ENCODE measurements at places on chromosomes 11 and 22. TPM values are rescaled to one million over a fixed set of nuclear protein-coding genes. Genes with fewer than 3 reads are reported as not detected.
A peak's percentile ranks its signal among the peaks of the same experiment; 100 is the strongest.

GRCh38 chr11:1389932-1390568 lies at the start of gene BRSK2:
TSS of gene BRSK2 (plus strand) at chr11:1389934. CDS start at chr11:1390285, 351 bp downstream.
- no peaks in the 10 kb centered on the region for H3K36me3 ChIP-seq
- no peaks in the 10 kb centered on the region for H3K4me1 ChIP-seq
- H3K27me3 ChIP-seq: no peaks in the 10 kb centered on the region
- no peak within 1 kb of the TSS for H3K27ac ChIP-seq

DNA sequence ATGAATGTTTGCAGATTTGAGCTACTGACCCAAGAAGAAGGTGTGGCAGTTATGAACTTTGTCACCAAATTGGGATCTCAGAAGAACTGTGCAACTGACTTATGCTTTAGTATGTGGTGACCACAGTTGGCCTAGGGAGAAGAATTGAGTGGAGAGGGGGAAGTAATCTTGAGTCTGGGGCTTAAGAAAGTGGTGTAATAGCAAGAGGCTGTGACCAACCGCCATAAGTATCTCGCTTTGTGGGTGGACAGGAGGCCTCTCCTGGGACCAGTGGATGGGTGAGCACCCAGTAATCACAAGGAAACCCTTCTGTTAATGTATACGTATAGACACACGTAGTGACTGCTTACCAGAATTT lies 12.7 kb upstream of the IL10RA start:
- H3K4me3 ChIP-seq: no peak overlapping the region
- H3K36me3 ChIP-seq: no peaks in the 10 kb centered on the region

- H3K36me3 ChIP-seq: no peaks in the 10 kb centered on the region
- peak; percentile 63 for DNase-seq
- H3K27me3 ChIP-seq: no peaks in the 10 kb centered on the region
- H3K27ac ChIP-seq: no peak overlapping the region
Measured at GRCh38 chr11:3127706-3128355, 37.3 kb downstream of the OSBPL5 start.

- DNase-seq: no peak
- no peaks in the 10 kb centered on the region for H3K36me3 ChIP-seq
- H3K4me1 ChIP-seq: peaks cover 20% of the 10 kb centered on the region
- H3K4me3 ChIP-seq: no peak overlapping the region
Measured at GRCh38 chr11:10678101-10678500, 15.5 kb downstream of the IRAG1 start.

DNA sequence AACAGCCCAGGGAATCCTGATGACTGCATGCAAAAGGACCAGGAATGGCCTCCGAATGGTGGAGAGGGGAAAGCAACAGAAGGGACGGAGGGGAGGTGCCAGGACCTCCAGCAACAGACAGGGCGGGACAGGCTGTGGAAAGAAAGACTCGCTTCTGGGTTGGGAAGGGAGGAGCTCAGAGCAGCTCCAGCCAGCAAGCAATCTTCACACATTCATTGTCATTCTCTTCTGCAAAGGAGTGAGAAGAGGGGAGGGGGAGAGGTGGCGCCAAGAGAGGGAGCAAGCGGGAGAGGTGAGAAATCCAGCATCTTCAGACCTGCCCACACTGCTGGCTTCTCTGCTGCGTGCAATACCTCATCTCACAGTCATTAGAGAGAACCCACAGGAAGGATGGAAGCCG lies 509.0 kb downstream of the BUD13 start:
- DNase-seq: no peak
- H3K4me3 ChIP-seq: no peak overlapping the region
- H3K36me3 ChIP-seq: no peaks in the 10 kb centered on the region
- no peak overlapping the region for H3K27ac ChIP-seq

GRCh38 chr11:6156628-6157359 lies 13.3 kb downstream of the OR52B2 start:
- no peak overlapping the region for H3K27ac ChIP-seq
- H3K36me3 ChIP-seq: no peaks in the 10 kb centered on the region
- no peak overlapping the region for H3K4me3 ChIP-seq

DNA sequence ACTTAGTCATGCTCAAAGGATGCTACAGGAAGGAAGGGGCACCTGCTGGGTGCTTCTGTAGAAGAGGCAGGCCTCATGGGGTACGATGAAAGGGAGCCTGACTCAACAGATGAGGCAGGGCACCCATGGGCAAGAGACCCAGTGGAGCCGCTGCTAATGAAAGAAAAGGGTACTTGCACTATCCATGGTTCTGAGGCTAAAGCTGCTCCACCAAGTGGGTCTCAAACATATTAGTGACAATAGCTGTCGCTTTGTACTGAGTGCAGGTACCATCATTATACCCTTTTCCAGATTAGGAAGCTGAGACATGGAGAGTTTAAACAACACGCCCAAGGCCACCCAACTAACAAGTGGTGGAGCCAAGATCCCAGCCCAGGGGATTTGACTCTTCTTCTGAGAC lies 127.5 kb upstream of the SERPIND1 start:
- H3K27me3 ChIP-seq: no peaks in the 10 kb centered on the region
- H3K4me1 ChIP-seq: no peaks in the 10 kb centered on the region
- H3K36me3 ChIP-seq: no peaks in the 10 kb centered on the region
- no peak for DNase-seq

DNA sequence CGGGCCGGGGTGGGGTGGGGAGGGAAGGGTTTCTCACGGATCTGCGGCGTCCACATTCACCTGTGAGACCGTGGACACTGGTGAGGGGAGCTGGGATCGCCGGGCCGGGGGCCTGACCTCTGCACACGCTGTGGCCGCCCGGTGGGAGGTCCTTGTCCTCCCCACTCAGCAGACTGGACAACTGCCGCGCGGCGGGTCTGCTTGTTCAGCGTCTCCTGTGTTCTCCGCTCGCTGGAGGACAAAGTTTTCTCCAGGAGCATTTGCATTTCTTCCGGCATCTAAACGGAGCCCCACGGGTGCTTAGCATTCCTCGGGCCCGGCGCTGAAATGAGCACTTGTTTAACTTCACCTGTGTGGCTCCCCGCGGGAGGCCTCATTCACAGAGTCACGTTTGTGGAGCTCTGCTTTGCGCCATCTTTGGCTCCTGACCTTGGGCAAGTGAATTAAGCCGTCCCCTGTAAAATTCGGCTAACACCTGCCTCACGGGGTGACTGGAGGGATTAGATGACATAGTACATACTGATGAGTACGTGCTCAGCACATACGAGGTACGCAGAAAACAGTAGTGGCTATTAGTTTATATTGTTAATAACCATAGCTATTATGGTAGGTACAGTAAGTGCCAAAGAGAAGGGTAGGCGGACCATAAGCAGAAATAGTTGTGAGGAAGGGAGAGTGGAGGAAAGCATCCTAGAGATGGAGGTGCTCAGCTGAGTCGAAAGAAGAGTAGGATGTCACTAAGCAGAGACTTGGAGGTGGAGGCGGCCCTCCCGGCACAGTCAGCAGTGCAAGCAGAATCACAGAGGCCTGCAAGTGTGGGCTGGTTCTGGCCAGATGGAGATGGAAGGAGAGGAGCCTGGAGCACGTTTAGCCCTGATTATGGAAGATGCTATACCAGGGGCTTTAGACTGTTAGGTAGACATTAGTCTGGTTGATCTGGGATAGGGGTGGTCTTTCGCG lies 885 bp downstream of the TRMU start:
- DNase-seq: peak; percentile 57
- peak overlapping the region; percentile 80 for H3K4me3 ChIP-seq
- no peak overlapping the region for H3K27ac ChIP-seq
- H3K27me3 ChIP-seq: no peaks in the 10 kb centered on the region
- H3K4me1 ChIP-seq: no peaks in the 10 kb centered on the region

DNA sequence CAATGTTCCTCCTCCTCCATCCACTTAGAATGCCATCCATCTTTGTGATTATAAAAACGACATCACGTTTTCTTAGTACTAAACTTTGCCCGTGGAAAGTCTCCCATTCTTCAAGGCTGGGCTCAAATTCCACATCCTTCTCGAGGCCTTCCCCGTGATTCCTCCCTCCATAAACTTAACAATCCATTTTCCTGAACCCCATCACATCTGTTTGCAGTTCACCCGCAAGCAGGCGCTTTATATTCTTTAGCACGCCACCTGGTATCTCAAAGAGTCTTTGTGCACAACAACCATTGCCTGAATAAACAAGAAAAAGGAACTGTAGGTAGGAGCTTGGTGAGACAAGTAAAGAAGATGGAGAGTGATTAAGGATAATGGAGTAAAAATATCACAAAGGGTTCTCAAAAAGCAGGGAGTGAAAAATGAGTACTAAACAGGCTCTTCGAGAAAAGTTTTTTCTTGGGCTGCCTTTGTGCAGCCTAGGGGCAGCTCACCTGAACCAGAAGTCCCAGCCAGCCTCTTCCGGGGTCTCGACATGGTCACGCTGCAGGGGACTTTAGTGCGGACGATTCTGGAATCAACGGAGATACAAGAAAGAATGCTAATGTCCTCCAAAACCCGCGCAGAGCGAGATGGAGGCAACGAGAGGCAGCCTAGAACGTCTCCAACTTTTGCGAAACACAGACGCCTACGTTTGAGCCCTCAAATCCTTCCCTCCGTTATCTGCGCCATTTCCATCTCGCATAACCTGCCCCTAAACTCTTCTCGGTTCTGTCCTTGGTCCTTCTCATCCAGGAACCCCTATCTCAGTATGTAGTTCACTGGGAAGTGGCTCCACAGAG lies 585 bp downstream of the THYN1 start:
- H3K4me3 ChIP-seq: peak overlapping the region; percentile 99
- H3K36me3 ChIP-seq: peaks cover 2% of the 10 kb centered on the region
- peak overlapping the region; percentile 48 for H3K27ac ChIP-seq

DNA sequence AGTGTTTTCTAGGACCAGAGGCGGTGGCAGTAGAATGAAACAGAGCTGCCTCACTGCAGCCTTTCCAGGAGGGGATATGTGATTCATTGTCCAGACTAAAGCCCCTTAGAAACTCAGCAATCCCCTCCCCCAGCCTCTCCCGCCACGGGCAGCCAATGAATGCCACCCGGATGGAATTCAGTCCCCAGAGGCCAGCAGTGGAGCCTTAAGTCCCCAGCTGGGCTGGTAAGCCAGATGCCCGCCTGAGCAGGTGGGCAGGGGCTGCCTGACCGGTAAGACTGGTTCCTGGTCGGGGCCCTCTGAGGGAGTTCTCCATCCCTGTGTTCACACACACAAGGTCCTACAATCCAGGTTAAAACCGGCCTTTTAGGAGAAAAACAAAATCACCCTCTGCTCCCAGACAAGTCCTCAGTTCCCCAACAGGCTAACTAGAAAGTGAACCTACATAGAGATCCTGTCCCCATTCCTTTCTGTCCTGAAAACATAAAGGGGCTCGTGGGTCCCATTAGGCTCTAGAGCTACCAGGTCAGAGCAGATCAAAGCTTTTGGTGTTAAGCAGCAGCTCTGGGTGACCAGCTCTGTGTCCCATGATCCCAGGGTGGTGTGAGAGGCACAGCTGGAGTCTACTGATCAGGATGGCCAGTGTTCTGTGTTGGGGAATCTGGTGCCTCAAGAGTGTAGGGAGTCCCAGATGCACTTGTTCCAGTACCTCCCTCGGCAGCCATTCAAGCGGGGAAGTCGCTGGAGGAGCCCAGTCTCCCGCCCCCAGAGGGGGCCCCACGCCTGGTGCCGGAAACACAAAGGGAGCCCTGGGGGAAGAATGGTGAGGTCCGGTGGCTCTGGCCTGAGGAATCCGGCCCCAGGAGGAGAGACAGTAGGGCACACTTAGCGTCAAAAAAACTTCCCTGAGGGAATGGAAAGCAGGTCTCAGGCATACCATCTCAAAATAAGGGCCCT lies 2.6 kb downstream of the PATZ1 start:
- no peaks in the 10 kb centered on the region for H3K27me3 ChIP-seq
- H3K27ac ChIP-seq: peak overlapping the region; percentile 56
- H3K4me3 ChIP-seq: no peak overlapping the region
- no peak for DNase-seq

DNA sequence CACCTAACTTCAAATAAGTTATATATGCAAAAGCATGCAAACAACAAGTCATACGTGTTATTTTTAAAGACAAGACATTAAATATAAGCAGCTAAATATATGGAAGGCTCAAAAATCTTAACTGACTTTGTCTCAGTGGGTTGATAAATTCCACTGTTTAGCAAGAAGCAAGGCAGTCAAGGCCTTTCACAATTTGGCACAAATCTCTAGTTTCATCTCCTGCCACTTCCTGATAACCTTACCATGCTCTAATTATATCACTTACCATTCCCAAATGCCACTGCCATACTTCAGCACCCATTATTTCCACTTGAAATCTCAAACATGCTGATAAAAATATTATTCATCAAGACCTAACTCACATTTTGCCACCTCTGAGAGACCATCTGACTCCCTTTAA lies 24.8 kb downstream of the DCUN1D5 start:
- H3K4me1 ChIP-seq: peaks cover 3% of the 10 kb centered on the region
- H3K27ac ChIP-seq: no peak overlapping the region
- no peak overlapping the region for H3K4me3 ChIP-seq
- no peak for DNase-seq

- peaks cover 1% of the 10 kb centered on the region for H3K27me3 ChIP-seq
- no peak for DNase-seq
- H3K27ac ChIP-seq: no peak overlapping the region
- H3K4me3 ChIP-seq: no peak overlapping the region
- no peaks in the 10 kb centered on the region for H3K36me3 ChIP-seq
Measured at GRCh38 chr22:39907047-39907446, 6.2 kb downstream of the GRAP2 start.

GRCh38 chr22:50269970-50270665 lies at the start of gene MAPK11:
TSS of gene MAPK11 (minus strand) at chr22:50270380. CDS start at chr22:50270292, 88 bp downstream.
- H3K27ac ChIP-seq: no peak within 1 kb of the TSS
- no peak for DNase-seq
- H3K36me3 ChIP-seq: no peaks in the 10 kb centered on the region
- H3K4me3 ChIP-seq: peak within 1 kb of the TSS; percentile 49
- no peaks in the 10 kb centered on the region for H3K27me3 ChIP-seq

The CD3D gene
- 3.9 TPM for total RNA-seq

The CASP5 gene
- 2.0 TPM for total RNA-seq

The SLC37A2 gene
- 9.1 TPM for total RNA-seq

The SCGB1D2 gene
- total RNA-seq: not detected

The GLYATL1 gene
- total RNA-seq: not detected

The USP2 gene
- 1.6 TPM for total RNA-seq

The BRSK2 gene
- 1.0 TPM for total RNA-seq

The NCAM1 gene
- 19.4 TPM for total RNA-seq

The SAA4 gene
- total RNA-seq: not detected

The SLC35F2 gene
- total RNA-seq: 6.1 TPM

The NFAM1 gene
- 5.3 TPM for total RNA-seq

The C22orf42 gene
- total RNA-seq: not detected

The TIMM10 gene
- 30.8 TPM for total RNA-seq

The MS4A4E gene
- 15.5 TPM for total RNA-seq

All from aorta (tissue), 5 donors.